ENCODE measurements at places on chromosomes 1 and 21.

GRCh38 chr1:232627645-232628334 is 2.1 kb downstream of the SIPA1L2 start:
- DNase-seq, result no peak

DNA sequence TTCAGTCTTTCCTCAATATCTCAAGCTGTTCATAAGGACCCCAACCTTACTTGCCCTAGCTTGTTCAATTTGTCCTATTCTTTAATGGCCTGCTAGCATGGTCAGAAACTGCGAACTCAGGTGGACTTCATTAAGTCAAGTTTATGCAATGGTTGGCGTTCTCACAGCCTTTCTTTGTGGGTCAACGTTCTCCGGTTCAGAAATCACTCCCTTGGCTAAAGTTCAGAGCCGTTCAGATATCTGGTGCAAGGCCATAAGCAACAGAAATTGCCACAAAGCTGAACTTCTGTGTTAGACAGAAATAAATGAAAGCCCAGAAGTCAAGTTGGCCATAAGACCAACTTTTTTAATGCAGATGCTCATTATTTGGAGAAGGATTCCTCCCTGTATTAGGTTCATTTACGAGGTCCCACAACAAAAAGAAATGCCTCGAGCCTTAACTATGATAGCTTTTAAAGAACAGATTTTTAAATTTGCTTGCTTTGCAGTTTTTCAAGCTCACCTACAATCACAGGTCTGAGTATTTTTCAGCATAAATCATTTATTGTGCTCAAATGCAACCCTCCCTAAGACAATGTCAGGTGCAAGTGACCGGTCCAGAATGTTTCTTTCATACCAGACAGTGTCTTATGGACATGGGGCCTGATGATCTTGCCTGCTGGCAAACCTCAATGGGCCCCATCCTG is 140.2 kb upstream of the COL11A1 start:
- no peak for DNase-seq

GRCh38 chr1:242886137-242886536 is 361.6 kb upstream of the PLD5 start:
- no peak for DNase-seq

GRCh38 chr1:61247051-61247825 is 164.9 kb downstream of the NFIA start:
- DNase-seq, result no peak

DNA sequence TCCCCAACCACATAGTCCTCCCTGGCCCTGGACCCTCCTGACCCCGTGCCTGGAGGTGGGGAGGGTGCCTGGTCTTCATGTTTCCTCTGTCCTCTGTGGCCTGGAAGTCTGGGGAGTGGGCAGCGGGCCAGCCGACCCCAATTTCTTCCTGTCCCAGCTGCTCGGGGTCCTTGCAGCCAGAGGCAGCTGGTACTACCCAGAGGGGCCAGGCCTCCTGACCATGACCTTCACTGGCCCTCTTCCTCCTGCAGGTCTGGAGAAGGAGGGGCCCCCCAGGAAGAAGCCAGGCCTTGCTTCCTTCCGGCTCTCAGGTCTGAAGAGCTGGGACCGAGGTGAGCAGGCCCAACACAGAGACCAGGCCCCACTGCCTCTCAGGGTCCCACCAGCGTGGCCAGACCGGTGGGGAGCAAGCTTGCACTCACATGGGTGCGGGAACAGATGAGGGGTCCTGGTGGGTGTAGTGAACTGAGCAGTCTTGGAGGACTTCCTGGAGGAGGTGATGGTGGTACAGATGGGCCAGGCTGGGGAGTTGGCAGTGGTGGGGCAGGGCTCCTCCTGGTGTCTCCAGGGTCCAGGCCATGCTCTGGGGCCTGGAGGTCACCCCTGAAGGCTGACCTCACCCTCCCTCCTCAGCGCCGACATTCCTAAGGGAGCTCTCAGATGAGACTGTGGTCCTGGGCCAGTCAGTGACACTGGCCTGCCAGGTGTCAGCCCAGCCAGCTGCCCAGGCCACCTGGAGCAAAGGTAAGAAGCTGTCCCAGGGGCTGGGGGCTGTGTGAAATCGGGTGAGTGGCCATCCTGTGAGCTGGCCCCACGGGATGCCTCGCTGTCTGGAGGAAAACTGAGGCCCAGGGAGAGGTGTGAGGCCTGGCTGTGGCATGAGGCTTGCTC is 32.7 kb downstream of the TRIM11 start:
- no peak for DNase-seq

DNA sequence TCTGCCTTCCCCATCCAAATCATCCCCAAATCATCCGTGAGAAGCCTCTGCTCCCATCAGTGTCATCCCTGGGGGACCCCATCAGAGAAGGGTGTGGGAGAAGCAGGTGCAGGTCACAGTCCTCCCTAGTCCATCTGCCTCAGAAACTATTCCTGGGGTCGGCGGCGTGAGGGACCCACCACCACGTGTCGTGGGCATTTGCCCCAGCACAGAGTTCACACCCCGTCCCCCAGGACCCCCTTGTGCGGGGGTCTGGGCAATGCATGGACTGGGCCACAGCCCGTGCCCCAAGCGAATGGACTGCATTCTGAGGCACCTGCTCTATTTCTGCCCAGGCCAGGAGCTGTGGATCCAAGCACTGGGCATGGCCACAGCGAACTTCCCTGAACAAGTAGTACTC is 38.4 kb downstream of the ATF3 start:
- no peak for DNase-seq

GRCh38 chr1:232965912-232966217 is 15.5 kb downstream of the NTPCR start:
- no peak for DNase-seq

DNA sequence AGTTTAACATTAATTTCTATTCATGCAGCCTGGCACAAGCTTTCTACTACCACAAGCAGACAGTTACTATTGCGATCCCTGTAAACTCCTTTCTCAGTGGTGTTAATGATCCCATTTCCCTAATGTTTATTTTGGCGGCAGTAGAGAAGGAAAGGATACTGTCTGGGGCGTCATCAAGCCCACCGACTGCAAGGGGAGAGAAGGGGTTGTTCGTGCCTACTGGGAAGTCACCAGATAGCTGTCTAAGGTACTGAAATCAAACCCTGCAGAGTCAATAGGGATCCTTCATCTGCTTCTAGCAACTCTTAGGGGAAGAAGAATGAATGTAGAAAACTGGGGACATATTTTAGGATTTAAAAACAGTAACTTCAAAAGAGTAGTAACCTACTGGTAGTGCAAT is 95.2 kb upstream of the ADAR start:
- no peak for DNase-seq

DNA sequence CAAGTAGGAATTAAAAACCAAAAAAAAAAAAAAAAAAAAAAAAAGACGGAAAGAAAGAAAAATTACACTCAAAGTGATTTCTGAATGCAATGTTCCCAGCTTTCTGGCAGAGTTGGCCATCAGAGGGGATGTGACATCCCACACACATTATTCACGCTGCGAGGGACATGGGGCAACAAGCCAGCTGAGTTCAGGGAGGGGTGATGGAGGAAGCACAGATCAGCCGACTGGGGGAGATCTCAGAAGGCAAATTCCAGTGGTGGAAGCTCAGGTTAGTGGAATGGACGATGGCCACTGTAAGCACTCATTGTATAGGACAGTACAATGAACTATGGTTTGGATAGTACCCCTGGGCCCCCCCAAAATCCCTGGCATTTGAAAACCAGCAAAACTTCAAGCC is 311.9 kb downstream of the PCP4 start:
- no peak for DNase-seq

- DNase-seq, result no peak
Measured at GRCh38 chr1:33393524-33393923, 37.4 kb downstream of the PHC2 start.

DNA sequence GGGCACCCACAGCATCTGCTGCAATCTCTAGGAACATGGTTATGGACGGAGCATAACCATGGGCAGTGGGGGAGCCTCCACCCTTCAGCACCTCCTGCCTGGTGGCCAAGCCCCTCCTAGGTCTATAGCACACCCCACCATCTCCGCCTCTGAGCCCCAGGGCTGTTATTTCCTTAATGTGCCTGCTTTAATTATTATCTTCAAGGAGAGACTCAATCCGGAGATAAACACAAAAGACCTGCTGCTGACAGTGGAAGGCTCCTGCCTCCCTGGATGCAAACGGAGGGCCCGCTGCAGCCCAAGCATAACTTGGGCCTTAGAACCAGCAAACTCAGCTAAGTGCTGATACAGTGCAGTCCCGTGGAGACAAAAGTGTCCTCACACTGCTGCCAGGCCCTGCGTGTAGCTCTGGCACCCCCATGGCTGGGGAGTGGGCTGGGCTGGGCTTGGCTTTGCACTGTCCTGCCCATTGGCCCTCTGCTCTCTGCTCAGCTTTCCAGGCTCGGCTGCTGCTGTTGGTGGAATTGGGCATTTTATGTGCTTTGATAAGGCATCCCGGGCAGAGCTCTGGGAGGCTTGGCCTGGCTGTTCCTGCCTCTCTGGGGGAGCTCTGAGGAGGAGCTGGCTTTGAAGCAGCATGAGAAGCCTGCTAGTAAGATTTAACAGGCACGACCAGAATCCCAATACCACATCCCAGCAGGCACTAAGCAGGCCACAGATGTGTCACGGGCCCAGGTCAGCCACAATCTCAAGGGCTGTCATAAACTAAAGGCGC is 620.2 kb downstream of the PTPRU start:
- DNase-seq, result no peak

- no peak for DNase-seq
Measured at GRCh38 chr1:8122477-8123407, 96.6 kb upstream of the ERRFI1 start.
